ENCODE measurements at places on chromosomes 4 and X. TPM values are rescaled to one million over a fixed set of nuclear protein-coding genes. Genes with fewer than 3 reads are reported as not detected.

DACH2 gene
- total RNA-seq: not detected

TMPRSS11F gene
- not detected for total RNA-seq

FGB gene
- total RNA-seq: not detected

TMEM156 gene
- total RNA-seq: 17.6 TPM

GPAT3 gene
- 9.7 TPM for total RNA-seq

F11 gene
- not detected for total RNA-seq

AMTN gene
- total RNA-seq: not detected

SMPX gene
- total RNA-seq: not detected

SMC1A gene
- total RNA-seq: 136 TPM

ASB11 gene
- total RNA-seq: not detected

GC gene
- total RNA-seq: not detected

BEX1 gene
- not detected for total RNA-seq

DNA sequence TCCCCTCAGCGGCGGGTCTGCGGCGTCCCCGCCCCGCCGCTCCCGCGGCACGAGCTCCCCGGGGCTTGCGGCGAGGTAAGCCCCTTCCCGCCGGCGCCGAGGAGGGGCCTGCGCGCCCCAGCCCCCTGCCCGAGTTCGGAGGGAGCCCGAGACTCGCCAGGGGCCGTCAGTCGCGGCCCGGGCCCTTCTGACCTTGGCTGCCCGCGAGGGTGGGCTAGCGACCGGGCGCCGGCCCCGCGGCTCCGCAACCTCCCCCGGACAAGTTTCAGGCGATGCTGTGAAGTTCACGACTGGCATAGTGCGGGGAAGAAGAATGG is 554 bp downstream of the CDKL5 start:
- DNase-seq: no peak
- peaks cover 9% of the 10 kb centered on the region for H3K4me1 ChIP-seq
- no peak overlapping the region for H3K27ac ChIP-seq
- no peaks in the 10 kb centered on the region for H3K36me3 ChIP-seq

DNA sequence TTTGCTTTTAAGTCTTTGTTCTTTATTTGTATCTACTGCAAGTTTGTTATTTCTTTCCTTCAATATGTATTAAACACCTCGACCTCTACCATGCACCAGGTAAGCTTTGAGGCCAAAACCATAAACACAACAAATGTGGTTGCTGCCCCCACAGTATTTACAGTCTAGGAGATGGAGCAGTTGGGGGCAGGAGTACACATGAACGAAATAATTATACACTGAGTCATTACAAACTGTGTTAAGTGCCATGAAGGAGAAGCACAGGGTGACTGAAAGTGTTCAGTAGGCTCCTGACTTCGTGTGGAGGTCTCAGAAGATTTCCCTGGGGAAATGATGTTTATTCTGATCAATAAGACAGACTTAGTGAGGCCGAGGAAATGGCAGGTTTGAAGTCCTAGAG is 30.3 kb downstream of the SLC25A43 start:
- H3K27ac ChIP-seq: no peak overlapping the region
- peaks cover 9% of the 10 kb centered on the region for H3K4me1 ChIP-seq
- H3K27me3 ChIP-seq: no peaks in the 10 kb centered on the region
- H3K36me3 ChIP-seq: peaks cover 15% of the 10 kb centered on the region
- DNase-seq: no peak

DNA sequence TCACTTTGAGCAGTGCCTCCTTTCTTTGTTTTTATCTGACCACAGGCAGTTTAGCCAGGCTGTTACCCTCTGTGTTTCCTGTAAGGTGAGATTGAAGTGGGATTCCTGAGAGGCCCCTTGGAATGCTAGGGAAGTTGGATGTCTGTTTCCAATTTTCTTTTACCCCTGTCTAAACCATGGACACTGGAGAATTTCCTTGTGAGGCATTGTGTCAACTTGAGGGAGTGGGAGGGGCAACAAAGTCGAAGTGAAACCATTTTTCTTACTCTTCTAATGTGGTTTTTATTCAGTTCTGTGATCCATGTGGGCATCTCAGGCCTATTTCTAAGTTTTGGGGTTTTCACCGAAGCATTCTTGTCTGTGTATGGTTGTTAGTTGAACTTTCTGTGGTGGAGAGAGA is 296.1 kb upstream of the UGT8 start:
- no peak for DNase-seq
- no peaks in the 10 kb centered on the region for H3K4me1 ChIP-seq
- no peak overlapping the region for H3K27ac ChIP-seq
- no peaks in the 10 kb centered on the region for H3K36me3 ChIP-seq
- H3K4me3 ChIP-seq: no peak overlapping the region

- peak overlapping the region; percentile 67 for H3K27ac ChIP-seq
- H3K4me3 ChIP-seq: no peak overlapping the region
- peaks cover 24% of the 10 kb centered on the region for H3K4me1 ChIP-seq
- DNase-seq: no peak
- H3K27me3 ChIP-seq: peaks cover 6% of the 10 kb centered on the region
Measured at GRCh38 chr4:11497212-11497806, 68.6 kb upstream of the HS3ST1 start.

GRCh38 chrX:10938365-10938923 is 172.7 kb upstream of the HCCS start:
- H3K4me1 ChIP-seq: no peaks in the 10 kb centered on the region
- no peaks in the 10 kb centered on the region for H3K27me3 ChIP-seq
- no peak overlapping the region for H3K4me3 ChIP-seq
- H3K27ac ChIP-seq: no peak overlapping the region
- no peaks in the 10 kb centered on the region for H3K36me3 ChIP-seq

DNA sequence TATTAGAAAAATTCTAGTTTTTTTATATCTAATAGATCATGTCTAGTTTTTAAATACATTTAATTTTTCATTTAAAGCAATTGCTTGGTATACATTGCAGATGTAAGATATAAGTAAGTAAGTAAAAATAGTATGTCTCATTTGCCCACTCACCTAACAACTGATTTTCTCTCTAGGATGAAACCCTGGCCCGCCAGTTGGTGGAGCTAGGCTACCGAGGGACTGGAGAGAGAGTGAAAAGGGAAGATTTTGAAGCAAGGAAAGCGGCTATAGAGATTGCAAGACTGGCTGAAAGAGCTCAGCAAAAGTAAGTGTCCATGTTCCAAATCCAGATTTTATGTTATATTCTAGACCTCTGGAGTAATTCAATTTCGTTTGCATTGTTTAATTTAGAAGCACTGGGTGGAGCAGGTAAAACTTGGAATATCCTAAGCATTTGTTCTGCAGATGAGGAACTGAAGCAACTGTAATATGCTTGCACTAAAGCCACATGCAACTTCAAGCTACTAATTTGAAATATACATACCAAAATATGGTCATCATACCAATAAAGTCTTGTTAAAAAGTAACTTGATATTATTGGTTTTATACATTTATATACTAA is 27.1 kb downstream of the CFAP299 start:
- no peak overlapping the region for H3K27ac ChIP-seq
- peaks cover 21% of the 10 kb centered on the region for H3K27me3 ChIP-seq
- no peaks in the 10 kb centered on the region for H3K36me3 ChIP-seq
- no peak for DNase-seq
- no peaks in the 10 kb centered on the region for H3K4me1 ChIP-seq

DNA sequence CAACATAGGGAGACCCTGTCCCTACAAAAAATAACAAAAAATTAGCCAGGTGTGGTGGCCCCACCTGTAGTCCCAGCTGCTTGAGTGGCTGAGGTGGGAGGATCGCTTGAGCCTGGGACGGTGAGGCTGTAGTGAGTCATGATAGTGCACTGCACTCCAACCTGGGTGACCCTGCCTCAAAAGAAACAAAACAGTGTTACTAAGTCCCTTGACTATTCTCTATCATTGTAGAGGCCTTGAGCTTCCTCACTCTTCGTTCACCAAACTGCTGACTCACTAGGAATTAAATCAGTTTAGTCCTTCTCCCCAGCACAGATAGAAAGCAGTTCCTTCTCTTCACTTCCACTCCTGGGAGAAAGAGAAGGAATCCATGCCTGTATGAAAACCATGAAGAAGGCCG is 14.5 kb downstream of the CDS1 start:
- no peaks in the 10 kb centered on the region for H3K4me1 ChIP-seq
- H3K27ac ChIP-seq: no peak overlapping the region
- H3K36me3 ChIP-seq: no peaks in the 10 kb centered on the region

DNA sequence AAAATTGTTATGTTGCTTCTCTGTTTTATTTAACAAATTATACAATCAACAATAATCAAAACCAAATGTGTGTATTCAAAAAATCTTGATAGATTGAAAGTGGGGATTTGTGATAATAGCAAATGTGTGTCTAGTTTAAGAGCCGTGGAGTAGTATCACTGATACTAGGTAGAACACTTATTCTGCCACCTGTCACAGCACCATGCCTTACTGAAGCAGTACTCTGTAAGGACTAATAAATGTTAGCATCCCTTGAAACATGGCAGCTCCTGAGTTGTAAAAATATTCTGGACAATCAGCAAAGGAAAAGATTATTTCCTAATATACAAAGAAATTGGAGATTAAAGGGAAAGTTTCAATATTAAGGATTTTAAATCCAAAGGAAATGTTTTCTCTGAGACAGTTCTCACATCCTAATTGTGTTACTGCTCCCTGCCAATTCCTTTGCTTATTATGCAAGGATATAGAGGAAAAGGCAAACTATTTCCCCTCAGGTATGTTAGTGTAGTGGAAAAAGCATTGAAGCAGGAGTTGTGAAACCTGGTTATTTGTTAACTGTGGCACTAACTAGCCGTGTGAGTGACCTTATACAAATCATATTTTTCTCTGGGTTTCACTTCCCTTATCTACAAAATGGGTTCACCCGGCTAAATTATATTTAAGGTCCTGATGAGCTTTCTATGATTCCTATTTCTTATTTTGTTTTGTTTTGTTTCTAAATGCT is 303.1 kb downstream of the ARHGAP24 start:
- no peak overlapping the region for H3K27ac ChIP-seq
- H3K4me1 ChIP-seq: no peaks in the 10 kb centered on the region
- no peaks in the 10 kb centered on the region for H3K36me3 ChIP-seq

DNA sequence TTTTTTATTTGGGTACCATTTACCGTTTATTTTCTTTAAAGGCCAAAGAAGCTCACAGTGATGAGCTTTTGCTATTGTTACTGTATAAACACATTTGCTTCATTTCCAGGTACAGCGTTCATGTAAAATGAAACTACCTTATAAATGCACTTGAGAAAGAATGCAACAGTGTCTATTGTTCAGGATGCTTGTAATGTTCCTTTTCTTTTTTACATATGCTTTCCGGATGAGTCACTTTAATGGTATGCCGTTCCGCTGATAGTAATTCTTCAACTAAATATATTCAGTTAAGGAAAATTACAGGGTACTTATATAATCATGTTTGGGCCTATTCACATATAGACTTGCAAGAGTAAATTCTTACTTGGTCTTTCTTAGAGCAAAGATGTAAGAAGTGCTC is 354.9 kb downstream of the RPA4 start:
- H3K4me1 ChIP-seq: no peaks in the 10 kb centered on the region
- no peaks in the 10 kb centered on the region for H3K36me3 ChIP-seq
- H3K27ac ChIP-seq: no peak overlapping the region

DNA sequence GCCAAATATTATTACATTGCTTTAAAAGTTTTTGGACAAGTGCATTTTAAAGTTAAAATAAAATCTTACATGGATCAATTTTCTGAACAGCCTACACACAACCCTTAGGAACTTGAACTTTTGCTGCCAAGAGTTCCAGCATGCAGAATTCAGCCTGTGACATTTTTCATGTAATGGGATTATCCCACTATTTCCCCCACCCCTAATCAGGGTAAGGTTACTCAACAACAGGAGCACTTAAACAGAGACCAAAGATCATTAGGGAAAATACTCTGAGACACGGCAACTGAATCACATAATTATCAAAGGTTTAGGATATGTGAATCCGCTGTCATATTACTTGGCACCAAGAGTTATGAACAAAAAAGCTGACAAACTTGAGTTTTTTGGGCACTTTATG is 47.2 kb downstream of the IQCM start:
- no peaks in the 10 kb centered on the region for H3K27me3 ChIP-seq
- no peak for DNase-seq
- no peaks in the 10 kb centered on the region for H3K4me1 ChIP-seq
- H3K27ac ChIP-seq: no peak overlapping the region
- no peaks in the 10 kb centered on the region for H3K36me3 ChIP-seq

DNA sequence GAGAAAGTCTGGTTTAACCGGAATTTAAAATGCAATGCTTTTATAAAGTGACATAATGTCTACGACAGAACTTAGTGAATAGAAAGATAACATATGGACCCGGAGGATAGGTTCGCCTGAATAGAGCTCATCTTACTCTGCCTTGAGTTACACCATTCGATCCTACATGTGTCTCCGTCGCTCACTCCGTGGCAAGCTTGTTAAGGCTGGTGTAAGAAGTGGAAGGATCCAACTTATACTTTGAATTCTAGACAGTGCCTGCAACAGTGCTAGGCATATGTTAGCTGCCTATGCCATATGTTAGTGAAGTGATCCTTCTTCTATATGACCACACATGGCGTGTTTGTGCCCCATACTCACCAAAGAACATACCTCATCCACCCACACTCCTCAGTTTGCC is 50.9 kb downstream of the SEL1L3 start:
- peaks cover 45% of the 10 kb centered on the region for H3K36me3 ChIP-seq
- no peak overlapping the region for H3K27ac ChIP-seq
- no peak overlapping the region for H3K4me3 ChIP-seq

GRCh38 chr4:156751486-156751885 is 220.1 kb downstream of the PDGFC start:
- H3K27ac ChIP-seq: no peak overlapping the region
- DNase-seq: no peak
- no peaks in the 10 kb centered on the region for H3K4me1 ChIP-seq

GRCh38 chrX:96843566-96843965 is 40.1 kb upstream of the RPA4 start:
- H3K4me1 ChIP-seq: no peaks in the 10 kb centered on the region
- no peaks in the 10 kb centered on the region for H3K36me3 ChIP-seq
- DNase-seq: no peak
- no peak overlapping the region for H3K4me3 ChIP-seq

DNA sequence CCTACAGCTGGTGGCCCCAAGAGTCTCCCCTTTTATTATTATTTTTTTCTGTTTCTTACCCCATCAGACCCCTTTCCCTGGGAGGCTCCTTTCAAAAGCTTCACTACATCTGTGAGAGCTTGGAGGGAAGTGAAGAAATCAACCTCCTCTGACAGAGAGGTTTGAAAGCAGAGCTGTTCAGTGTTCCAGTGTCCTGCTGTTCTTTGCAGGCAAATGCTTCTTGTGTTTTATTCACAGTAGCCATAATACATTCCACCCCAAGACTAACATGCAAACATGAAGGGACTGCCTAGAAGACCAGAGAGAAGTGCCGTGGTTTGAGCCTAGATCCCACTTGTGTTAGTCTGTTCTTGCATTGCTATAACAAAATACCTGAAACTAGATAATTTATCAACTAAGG is 192.1 kb downstream of the PTTG2 start:
- H3K27ac ChIP-seq: no peak overlapping the region
- DNase-seq: no peak
- peaks cover 17% of the 10 kb centered on the region for H3K27me3 ChIP-seq
- no peaks in the 10 kb centered on the region for H3K36me3 ChIP-seq
- peaks cover 1% of the 10 kb centered on the region for H3K4me1 ChIP-seq
- no peak overlapping the region for H3K4me3 ChIP-seq

All from activated T-helper 2 cell treated with anti-CD3 and anti-CD28 coated beads, Interferon-gamma antibody, Interleukin-2, Interleukin-4, amounts not matched to agents 10 μg/mL and 5 μg/mL and 100 μg/mL, durations not matched to agents 14 hours and 24 hours and 36 hours (primary cell).